ENCODE measurements at places on chromosomes 5 and 9.

DNA sequence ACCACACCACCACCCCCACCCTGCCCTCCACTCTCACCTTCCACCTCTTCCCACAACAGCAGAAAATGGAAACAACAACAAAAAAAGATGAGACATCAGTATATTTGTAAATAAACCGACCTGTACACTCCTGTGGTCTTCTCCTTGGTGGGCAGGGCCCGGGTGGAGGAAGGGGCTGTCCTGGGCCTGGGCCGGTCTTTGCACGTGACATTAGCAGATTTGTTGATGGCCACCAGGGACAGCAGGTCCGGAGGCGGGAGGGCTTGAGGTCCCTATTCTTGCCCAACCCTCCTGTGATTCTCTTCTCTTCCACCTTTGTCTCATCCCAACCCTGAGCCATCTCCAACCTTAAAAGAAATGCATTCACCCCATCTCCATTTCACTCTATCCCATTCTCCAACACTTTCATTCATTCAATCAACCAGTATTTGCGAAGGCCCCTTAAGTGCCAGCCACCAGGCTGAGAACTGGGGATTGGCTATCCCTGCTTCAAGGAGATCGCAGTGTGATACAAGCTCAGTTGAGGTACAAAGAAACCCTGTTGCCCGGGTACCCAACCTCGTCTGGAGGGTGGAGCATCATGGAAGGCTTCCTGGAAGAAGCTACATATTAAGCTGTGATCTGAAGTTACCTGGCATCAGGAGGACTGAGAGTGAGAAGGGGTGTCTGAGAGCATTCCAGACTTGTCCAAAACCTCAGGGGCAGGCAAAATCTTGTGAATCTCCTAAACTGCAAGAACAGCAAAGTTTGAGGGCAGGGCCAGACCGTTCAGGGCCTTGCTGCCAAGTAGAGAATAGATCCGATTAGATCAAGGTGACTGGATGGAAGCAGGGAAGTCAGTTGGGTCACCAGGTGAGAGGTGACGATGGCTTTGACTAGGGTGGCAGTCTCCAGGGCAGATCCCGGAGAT, 87.4 kb downstream of the LMX1B start:
- DNase-seq: no peak

DNA sequence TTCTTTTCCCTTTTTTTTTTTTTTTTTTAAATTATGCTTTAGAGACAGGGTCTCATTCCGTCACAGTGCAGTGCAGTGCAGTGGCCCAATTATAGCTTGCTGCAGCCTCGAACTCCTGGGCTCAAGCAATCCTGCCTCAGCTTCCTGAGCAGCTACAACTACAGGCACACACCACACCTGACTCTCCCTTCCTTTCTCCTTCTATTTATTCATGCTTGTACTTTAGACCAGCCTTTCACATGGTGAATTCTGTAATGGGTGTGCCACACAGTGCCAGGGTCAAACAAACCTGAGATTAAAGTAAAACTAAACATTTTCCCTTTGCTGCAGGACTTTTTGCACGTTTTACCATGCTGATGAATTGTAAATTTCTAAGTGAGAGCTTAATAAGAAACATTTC, 8.0 kb downstream of the SH3RF2 start:
- DNase-seq: no peak

DNA sequence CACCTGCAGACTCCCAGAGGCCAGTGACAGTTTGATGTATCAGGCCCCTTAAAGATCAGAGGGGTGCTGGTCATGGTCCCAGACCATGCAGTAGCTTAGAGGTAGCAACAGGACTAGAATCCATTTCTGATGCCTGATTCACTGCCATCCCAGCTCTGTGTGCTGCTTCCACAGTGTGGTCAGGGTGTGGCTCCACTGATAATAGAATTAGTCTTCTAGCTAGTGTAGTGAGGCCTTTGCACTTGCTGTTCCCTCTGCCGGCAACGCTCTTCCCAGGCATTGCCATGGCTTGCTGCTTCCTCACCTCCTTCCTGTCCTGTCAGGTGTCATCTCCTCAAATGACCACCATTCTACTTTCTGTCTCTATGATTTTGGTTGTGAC, 15.8 kb downstream of the PPARGC1B start:
- no peak for DNase-seq

DNA sequence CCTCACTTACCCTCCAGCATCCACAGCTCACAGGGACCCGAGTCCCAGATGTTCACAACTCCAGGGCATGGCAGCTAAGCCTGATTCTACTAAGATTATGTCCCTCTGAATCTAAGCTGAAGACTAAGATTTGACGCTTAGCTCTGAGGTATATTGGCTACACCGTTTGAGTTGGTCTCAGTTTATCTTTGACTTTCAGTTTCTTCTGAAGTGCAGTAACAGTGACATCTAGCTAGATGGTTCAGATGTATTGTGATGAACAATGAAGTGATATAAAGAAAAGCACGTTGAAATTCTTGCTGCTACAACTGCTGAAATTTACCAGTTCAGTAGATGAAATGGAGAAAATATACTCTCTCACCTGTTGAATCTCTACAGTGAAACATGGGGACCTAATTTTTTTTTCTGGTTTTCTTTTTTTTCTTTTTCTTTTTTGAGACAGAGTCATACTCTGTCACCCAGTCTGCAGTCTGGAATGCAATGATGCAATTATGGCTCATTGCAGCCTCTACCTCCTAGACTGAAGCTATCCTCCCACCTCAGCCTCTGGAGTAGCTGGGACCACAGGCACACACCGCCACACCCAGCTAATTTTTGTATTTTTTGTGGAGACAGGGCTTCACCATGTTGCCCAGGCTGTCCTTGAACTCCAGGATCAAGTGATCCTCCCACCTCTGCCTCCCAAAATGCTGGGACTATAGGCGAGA, 15.7 kb downstream of the RFK start:
- DNase-seq: no peak

DNA sequence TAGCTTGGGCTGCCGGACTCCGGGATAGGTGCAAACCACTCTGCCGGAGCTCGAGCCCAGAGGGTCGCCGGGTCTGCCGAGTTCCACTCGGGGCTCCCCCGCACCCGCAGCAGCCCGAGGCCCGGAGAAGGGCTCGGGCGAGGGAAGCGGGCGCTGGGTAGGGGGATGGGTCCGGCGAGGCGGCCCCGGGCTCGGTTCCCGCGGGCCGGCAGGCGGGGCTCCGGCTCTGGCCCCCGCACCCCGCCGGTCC, 507 bp downstream of the RICTOR start:
- DNase-seq: no peak

DNA sequence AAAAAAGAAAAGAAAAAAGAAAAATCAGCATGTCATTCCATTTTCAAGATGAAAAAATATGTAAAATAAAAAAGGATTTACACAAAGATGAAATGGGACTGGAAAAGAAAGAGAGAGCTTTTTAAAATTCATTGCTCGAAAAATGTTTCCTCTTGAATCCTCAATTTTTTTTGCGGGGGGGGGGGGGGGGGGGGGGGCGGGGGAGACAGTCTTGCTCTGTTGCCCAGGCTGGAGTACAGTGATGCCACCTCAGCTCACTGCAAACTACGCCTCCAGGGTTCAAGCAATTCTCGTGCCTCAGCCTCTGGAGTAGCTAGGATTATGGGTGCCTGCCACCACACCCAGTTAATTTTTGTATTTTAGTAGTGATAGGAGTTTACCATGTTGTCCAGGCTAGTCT, 16.5 kb downstream of the PFDN1 start:
- no peak for DNase-seq

DNA sequence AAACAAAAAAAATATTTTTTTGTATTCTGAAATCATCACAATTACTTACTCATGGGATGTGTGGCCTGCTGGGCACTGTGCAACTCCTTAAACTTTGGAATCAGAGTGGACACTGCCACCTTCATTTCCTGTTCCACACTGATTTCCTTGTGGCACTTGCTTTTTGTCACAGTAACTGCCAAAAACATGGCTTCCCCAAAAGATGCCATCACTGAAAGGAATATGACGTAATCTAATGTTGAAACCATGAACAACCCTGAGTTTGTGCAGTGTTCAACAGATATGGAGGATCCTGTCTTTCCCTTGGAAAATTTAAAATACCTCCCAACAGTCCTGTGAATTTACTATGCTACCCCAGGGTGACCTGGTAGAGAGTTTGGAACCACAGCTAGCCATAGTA, 12.6 kb upstream of the IL12B start:
- DNase-seq: no peak

- no peak for DNase-seq
Measured at GRCh38 chr5:34542818-34543217, 113.3 kb upstream of the RAI14 start.

- DNase-seq: no peak
Measured at GRCh38 chr5:8033261-8033660, 164.3 kb downstream of the MTRR start.

DNA sequence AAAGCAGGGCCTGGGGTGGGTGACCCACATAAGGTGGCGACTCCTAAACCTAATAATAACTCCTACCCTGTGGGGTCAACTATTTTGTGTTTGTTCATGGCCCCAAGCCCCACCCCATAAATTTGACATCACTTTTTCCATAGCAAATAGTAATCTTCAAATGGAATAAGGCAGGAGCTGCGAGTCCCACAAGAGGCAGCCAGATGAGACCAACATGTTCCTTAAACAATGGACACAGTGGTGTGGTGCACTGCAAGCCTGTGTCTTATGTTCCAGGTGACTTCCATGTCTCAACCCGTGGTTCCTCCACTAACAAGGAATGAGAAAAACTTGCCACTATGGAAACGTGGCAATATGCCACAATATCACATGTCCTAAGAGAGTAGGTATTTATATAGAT, 20.6 kb downstream of the TMEM174 start:
- DNase-seq: no peak

GRCh38 chr5:76479973-76480667, 77.0 kb downstream of the IQGAP2 start:
- DNase-seq: no peak

DNA sequence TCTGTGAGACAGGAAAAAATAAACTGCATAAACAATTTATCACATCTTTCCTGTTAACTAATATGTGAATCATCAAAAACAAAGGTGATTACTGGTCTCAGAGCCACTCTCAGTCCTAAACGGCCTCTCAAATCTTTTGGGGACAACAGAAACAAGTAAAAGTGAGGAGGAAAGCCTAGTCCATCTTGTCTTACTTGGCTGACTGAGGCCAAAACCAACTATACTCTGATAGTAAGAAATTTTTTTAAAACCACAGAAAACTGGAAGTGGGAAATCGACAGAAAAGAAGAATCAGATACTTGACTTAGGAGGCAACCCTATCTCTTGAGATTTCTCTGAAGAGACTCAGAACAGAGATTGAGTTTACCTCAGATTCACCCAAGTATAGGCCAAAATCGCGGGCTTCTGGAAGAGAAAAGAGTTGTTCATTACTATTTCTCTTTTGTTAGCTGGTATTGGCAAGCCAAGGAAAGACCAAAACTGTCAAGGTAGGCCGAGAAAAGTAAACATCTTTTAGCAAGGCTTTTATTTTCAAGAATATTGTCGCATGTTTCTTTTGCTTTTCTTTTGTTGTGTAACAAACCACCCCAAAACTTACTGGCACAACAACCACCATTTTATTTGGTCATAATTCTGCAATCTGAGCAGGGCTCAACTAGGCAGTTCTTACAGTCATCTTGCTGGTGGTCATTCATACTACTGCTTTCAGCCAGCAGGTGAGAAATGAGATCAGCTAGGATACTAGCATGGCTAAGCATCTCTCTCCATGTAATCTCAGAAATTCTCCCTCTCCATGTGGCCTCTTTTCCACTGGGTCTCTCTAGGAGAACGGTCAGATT, 46.1 kb downstream of the RFX3 start:
- no peak for DNase-seq

- no peak for DNase-seq
Measured at GRCh38 chr5:111227801-111228200, 3.6 kb downstream of the CAMK4 start.

- no peak for DNase-seq
Measured at GRCh38 chr5:95835682-95836385, 13.3 kb upstream of the GLRX start.

DNA sequence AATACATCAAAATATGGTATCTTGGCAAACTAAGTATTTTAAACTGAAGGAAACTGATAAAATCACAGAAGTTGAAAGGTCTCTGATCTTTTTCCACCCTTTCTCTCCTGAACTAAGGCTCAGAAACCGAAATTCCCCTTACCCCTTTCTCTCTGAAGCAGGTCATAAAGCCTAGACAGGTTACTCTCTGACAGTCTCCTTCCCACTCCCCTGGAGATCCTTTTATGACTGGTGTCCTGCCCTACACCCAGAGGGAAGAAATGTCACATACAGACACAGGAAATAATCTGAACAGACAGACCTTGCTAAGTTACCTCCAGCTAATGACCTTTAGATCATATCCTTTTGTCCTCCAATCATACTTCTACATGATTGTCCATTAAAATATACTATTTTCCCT, 127.4 kb downstream of the HCN1 start:
- DNase-seq: no peak

- no peak for DNase-seq
Measured at GRCh38 chr5:15933259-15934207, 246.1 kb downstream of the MARCHF11 start.

DNA sequence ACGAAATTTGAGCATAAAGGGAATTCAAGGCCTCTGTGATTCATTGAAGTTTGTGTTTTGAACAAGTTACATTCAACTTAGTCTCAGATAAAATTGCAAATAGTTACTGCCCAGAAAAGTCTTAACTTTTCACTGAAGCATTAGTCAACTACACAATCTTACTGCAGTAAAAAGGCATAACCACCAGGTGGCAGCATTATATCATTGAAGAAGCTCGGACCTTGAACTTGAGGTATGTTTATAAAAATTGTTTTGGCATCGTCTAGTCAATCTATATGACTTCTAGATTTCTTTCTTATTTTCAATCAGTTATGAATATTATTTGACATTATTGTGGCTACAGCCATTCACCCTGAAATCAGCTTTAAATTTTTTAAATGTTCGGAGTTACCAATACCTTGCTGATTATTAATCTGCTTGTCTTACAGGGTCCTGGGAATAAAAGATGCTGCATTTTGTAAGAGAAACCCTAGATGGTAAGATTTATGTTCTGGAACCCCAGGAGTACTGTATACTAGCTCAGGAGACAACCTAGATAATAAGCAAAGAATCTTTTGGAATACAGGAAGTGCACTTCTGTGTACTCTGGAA, 83.9 kb upstream of the GRAMD2B start:
- peak; percentile 48 for DNase-seq

DNA sequence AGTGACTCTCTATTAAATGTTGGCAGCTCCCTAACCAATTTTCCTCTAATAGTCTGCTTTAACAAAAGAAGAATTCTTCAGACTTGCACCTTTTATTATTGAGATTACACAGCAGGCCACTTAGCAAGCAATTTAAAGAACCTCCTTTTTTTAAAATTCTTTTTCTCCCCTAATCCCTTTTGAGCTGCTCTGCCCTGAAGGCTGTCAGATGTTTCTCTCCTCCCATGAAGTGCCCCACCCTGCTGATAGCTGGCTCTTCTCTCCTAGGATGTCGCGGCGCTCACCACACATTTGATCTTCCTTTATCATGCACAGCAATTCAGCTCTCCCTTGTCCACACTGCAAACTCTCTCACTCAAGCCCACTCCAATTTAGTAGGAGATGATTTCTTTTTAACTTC, 1471.1 kb upstream of the ACO1 start:
- no peak for DNase-seq

Measured in activated CD4-positive, alpha-beta T cell treated with anti-CD3 and anti-CD28 coated beads for 48 hours (primary cell).